Left cardiac atrium (tissue), 4 donors: ENCODE measurements at places on chromosomes 1 and 21.

DNA sequence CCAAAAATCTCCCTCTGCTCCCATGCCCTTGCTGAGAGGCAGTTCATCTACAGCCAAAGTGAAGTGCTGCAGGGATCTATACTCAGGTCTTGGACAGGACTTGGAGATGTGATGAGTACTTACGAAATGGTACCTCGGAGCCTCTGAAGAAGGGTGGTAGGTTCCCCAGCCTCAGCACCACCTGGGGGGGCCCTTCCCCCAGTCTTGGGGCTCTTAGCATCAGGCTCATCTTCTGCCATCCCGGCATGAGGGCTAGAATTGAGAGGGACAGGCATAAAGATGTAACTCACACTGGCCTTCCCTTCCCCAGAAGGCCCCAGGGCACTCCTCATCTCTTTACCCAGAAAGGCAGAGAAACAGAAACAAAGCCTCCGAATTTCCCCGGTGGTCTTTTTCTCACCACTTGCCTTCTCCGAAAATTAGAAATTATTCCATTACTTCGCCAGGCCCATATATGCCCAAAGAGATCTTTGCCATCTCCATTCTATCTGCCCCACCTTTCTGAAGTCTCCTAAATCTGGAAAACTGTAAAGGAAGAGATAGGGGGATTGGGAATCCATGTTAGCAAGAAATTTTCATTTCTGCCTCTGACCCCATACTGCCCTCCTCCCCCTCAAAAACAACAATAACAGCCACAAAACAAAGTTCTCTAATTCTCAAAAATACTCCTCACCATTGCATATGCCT is 827 bp downstream of the RFX5 start:
- DNase-seq: no peak

DNA sequence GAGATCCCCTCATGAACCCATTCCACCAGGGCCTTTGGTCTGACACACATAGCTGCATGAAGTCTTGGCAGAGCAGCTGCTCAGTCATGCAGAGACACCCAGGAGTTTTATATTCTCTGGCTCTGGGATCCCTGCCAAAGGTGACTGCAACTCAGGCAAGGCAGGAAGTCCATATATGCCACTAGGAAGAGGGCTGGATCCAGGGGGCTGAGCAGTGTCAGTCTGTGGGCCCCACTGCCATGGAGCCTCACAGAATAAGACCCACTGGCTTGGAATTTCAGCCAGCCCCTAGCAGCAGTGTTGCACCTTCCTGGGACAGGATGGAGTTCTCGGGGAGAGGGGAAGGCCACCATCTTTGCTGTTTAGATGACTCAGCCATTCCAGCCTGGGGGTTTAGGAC is 199.7 kb downstream of the TBX15 start:
- DNase-seq: no peak

GRCh38 chr1:38055398-38055797 is 8.8 kb upstream of the POU3F1 start:
- DNase-seq: no peak

DNA sequence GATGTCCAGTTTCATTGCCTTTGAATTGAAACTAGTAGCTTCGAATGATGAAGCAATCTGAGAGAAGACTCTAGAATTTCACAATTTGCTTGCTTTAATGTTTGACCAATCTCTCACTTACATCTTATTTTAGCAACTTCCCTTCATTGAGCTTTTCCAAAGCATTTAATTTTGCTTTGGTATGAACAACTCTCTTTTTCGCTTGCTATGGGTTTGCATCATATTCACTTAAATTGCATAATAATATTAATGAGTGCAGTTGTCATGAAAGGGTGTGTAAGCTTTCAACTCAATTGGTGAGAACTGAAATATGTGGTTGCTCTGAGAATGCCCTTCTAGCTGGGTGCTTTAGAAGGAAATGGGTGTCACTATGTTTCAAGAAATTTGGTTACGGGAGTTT is 309.2 kb downstream of the HLX start:
- no peak for DNase-seq

DNA sequence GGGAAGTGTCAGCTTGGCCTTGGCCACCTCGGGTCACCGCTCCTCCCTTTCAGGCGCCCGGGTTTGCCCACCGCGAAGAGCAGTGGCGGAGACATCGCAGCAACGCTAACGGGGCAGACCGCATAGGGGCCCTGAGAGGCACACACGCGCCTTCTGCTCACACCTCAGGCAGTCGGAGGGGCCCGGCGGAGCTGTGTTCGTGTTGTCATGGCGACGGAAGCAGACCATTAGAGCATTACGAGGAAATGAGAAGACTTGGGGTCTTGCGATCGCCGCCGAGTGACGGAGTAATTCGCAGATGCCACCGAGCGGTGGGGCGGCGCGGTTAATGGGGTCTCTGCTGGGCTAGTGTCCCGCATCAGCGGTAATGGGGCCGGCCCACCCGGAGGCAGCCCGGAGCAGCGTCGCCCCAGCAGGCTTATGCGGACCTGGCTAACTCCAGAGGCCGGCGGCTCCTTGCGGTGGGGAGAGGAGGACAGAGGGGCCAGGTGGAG is 144.1 kb downstream of the TNR start:
- no peak for DNase-seq

DNA sequence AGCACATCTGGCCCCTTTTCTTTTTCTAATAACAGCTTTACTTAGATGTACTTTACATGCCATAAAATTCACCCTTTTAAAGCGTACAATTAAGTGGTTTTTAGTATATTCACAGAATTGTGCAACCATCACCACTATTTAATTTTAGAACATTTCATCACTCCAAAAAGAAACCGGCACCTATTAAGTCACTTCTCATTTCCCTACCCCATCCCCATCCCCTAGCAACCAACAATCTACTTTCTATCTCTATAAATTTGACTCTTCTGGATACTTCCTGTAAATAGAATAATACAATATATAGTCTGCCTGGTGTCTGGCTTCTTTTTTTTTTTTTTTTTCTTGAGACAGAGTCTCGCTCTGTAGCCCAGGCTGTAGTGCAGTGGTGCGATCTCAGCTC is 59.5 kb upstream of the ENAH start:
- no peak for DNase-seq

GRCh38 chr1:167516404-167517388 is 1.6 kb downstream of the CD247 start:
- no peak for DNase-seq

GRCh38 chr1:46473991-46474390 is 15.6 kb upstream of the DMBX1 start:
- no peak for DNase-seq

- no peak for DNase-seq
Measured at GRCh38 chr1:185853739-185854138, 119.5 kb downstream of the HMCN1 start.

- DNase-seq: peak; percentile 68
Measured at GRCh38 chr1:201309416-201309815, 26.1 kb downstream of the PKP1 start.
